ENCODE measurements at places on chromosomes 1 and 21.

DNA sequence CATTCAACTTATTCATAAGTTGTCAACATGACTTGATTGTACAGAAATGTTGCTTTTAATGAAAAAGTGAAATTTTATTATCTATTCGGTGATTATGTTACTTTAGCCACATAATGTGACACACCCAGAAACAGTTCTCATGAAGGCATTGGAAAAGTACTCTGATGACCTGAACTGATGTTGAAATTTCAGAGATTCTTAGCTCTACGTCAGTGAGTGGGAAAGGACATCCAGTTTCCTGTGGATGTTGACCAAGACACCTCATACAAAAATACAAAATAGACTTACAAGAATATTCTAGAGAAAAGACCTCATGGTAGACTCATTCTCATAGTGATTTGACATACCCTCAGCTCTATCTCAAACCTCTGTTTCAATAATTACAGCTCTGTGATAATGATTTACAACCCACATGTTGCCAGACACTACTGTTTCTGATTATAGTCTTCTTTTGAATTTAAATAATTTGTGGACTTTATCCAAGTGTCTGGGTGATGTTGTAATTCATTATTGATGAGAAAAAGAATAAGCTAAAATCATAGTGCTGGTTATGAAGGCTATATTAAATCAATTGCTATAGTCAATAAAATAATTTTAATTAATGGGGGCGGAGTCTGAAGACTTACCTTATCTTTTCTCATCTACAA lies 37.3 kb downstream of the KCNK2 start:
- DNase-seq: no peak

DNA sequence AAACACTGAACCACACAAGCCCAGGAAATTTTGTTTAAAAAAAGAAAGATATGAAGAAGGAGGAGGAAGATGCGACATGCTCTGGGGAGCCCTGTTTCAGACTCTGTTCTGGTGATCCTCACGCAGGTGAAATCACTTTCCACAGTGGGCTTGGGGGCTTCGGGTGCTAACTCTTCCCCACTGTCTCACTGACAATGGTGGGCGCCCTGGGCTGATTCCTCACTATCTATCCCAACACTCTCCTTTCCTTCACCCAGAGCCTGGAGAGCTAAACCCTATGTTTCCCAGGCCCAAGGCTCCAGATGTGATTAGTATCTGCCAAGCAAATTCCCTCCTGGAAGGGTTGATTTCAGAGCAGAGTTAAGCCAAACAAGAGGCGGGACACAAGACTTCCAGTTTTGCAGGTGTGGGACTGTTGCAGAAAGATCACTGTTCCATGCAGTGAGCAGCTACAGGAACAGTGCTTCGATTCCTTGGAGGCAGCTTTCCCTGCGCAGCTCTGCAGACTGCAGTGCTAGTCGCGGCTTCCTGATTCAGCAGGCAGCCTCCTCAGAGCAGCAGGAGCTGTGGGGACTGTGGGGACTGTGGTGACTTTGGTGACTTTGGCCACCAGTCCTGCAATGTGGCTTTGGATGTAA lies 168.3 kb downstream of the RHOU start:
- no peak for DNase-seq

- no peak for DNase-seq
Measured at GRCh38 chr1:30895382-30895943, 13.1 kb downstream of the SDC3 start.

- no peak for DNase-seq
Measured at GRCh38 chr1:34763142-34763781, 3.7 kb downstream of the GJB4 start.

GRCh38 chr21:34537838-34538237 lies 25.8 kb upstream of the KCNE1 start:
- DNase-seq: no peak

DNA sequence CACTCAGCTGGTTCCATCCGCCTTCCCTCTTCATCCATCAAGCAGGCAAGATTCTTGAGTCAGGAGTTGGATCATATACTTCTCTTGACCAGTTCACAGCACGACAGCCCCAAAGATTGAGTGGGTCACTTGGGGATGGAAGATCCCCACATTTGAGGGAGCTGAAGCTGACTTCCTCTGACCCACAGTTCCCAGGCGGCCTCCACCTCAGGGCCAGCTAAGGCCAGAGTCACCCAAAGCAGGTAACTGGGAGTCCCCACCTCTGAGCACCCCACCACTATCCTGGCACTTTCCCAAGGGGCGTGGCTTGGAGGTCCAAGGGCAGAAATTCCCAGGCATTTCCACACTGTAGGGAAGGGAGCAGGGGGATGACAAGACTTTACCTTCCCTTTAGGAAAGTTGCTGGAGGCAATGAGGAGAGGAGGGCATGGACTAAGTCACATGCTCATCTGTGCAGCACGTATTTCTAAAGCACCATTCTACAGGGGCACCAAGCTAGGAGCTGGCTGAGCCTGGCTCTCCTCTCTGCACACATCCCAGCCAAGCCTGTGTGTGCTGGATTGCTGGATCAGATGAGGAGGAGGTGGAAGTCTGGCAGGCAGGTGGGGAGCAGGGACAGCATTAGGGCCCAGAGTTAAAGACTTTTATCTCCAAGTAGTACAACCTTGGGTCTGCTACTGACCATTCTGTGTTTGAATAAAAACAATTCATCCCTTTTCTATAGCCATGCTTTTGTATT lies 1.3 kb upstream of the RD3 start:
- DNase-seq: no peak

DNA sequence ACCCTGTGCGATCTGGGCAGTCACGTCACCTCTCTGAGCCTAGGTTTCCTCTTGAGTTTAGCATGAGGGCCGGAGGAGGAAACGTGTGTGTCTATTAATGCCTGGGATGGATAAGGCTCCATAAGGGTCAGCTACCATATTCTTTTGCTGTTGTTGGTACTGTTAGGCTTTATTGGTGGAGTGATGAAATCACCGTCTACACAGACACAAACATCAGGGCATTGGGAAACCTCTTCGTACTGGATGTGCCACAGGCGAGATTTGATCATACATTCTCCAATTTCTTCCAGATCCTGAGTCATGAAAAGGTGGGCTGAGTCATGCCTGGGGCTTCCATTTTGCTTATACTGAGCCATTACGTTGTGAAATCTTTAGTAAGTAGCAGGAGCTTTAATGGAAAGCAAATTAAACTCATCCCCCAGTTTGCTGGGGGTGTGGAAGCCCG lies 24.9 kb upstream of the GRHL3 start:
- DNase-seq: no peak

DNA sequence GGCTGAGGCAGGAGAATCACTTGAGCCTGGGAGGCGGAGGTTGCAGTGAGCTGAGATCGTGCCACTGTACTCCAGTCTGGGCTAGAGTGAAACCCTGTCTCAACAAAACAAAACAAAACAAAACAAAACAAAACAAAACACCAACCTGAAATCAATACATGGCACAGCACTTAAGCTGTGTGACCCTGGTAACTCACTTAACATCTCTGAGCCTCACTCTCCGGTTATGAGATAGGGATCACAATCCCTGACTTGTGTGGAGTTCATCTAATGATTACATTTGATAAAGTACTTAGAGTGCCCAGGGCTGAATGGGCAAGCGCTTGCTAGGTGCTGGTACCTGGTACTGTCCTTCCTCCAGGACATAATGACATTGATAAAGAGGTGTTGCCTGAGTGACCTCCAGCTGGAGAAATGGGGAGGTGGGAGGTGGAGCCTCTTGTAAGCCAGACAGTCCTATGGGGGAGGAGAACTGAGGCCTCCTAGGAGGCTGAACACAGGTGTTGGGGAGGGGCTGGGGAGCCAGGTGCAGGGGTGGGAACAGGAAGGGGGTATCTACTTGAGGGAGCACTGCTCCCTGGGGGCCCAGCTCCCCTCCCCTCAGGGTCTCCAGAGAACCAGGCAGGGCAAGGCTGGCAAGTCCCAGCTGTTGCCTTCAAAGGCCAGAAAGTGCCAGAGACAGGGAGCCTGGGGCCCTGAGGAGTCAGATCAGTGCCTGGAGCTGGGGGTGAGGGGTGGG lies 17.9 kb downstream of the FOXO6 start:
- DNase-seq: no peak

DNA sequence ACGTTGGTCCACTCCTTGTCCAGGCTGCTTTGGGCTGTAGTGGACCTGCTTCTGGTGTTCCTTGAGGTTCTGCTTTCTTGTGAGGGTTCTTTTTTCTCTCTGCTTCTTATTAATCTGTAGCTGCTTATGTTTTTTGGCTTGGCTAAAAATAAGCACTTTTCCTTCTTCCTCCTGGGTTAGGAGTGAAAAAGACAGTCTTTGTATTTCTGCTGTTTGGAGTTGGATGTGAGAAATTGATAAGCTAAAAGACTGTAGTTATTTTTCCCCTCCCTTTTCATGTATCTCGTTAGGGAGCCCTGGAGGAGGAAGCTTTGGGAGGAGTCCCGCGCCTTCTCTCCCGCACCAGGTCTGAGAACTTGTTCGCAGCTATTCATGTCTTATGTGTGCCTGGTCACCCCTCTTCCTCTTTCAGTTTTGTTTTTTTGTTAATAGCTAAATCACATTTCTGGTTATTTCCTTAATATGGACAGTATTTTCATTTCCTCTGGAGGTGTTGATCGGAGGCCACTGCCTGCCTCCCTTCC lies 79.0 kb downstream of the GALNT2 start:
- no peak for DNase-seq

GRCh38 chr1:211732293-211732980 lies 57.0 kb upstream of the NEK2 start:
- no peak for DNase-seq

DNA sequence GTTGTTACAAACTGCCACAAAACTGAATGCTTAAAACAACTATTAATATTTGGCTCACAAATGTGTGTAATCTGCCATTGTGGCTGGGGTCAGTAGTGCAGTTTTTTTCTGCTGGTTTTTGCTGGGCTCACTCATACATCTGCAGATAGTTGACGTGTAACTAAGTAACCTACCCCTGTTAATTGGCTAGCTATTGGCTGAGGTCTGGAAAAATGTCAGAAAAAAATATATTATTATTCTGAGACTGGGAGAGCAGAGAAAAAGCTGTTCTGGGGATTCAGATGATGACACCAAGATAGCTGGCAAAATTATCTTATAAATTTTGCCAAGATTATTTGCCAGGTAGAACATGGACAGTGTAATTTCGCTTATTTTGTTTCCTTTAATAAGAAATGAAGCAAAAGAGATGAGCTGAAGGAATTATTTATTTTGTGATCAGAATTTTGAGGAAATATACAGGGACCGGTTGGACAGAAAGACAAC lies 616.1 kb upstream of the ADAMTS5 start:
- no peak for DNase-seq

DNA sequence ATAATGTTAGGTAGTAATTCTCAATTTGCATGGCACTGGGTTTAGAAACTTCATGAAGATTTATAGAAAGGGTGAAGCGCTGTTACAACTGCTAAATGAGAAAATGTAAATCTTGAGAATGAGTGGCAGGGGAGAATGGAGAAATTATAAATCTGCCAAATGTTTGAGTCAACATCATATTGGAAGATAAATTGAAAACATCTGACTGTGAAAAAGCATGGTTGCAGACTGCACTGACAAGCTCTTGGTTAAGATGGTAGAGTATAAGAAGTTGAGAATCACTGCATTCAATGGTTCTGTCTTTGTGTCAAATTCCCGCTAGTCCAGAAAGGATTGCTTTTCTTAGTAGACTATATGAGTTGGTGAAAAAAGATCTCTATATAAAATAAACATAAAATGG lies 113.3 kb upstream of the DUSP10 start:
- DNase-seq: no peak

DNA sequence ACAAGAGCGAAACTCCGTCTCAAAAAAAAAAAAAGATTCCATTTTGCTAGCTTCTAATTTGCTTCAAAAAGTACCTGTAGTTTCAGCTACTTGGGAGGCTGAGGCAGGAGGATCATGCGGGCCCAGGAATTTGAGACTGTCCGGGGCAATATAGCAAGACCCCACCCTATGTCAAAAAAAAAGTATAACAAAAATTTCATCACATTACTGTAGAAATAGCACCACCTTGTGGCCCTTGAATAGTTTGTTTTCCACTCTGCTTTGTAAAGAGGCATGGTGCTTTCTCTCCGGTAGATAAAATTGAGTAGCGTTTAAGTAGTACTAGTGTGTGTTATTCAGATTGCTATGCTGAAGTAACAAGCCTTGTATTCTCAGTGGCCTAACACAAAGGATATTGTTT lies 18.2 kb upstream of the MSTO1 start:
- no peak for DNase-seq

DNA sequence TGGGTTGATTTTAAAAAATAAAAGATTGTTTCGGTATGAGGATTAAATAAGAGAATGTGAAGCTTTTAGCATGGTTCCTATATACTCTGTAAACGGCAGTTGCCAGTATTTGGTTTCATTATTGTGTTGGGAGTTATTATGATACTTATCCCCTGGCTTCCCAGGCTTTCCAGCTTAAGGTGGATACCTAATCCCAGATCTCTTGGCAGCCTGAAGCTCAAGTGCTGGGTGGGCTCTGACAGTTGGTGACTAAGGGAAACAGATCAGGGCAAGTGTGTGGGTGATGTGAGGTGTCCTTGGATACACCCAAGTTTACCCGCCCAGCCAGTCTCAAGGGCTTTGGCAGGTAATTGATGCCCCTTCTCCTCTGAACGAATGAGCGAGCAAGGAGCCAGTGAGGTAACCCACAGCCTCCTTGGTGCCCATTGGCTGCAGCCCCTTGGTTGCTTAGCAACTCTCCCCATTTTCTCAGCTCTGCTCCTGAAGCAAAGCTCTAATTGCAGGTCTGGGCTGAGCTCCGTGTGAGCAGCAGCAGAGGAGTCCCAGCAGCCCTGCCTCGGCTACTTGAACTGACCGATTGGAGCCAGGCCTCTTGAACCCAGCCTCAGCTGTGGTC lies 6.1 kb downstream of the IPO13 start:
- no peak for DNase-seq

DNA sequence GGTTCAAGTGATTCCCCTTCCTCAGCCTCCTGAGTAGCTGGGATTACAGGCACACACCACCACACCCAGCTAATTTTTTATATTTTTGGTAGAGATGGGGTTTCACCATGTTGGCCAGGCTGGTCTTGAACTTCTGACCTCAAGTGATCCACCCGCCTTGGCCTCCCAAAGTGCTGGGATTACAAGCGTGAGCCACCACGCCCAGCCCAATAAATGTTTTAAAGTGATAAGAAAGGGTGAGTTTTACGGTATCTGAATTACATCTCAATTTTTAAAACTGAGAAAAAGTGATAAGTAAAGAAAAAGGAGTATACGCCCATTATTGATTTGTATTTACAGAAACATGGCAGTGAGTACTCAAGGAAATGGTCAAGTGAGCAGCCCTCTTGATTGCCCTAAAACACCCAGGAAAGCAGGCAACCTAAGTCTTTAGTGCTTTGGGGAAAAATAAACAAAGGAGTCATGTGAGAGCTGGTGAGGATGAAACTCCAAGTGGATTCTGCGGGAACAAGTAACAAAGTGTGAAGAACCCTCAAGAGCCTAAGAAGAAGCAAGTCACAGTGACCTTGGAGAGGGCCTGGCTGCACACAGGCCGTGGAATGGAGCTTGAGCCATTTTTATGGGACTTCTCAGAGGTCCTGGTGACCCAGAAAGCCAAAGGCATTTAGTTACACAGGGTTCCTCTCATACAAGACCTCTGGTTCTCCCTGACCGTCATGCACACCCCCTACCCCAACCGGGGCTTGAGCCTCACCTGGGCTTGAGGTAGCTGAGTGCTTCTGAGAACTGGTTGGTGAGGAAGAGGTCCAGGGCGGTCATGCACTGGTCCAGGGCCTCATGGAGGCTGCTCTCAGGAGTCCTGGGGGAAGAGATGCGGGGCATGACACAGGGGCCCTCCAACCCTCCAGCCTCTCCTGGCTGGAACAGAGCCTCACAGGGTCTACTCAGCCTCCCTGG lies 9.1 kb downstream of the TTC39A start:
- DNase-seq: no peak
